H7 (cell line): ENCODE measurements at places on chromosomes 12 and 14.

DNA sequence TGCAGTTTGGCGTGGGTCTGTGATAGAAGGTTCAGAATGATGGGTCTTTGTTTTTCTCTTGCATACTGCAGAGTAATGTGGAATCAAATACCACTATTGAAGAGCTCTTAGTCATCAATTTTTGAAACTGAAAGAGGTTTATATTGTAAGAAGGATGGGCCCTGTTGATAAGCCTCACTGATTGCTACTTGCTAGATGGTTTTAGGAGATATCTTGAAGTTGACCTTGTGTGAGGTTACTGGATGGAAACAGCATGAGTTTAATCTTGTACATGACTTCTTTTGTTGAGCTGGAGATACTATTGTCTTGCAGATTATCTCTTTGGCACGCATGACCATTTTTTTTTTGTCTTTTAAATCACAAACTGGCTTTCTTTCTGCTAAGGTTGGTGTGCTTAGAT is 13.8 kb downstream of the BICD1 start:
- peak; percentile 52 for DNase-seq

- no peak for DNase-seq
These were observed 17.0 kb upstream of the IL22 start for GRCh38 chr12:68270358-68270757.

- no peak for DNase-seq
These were observed 143.8 kb upstream of the SLC38A2 start for GRCh38 chr12:46516238-46516932.

DNA sequence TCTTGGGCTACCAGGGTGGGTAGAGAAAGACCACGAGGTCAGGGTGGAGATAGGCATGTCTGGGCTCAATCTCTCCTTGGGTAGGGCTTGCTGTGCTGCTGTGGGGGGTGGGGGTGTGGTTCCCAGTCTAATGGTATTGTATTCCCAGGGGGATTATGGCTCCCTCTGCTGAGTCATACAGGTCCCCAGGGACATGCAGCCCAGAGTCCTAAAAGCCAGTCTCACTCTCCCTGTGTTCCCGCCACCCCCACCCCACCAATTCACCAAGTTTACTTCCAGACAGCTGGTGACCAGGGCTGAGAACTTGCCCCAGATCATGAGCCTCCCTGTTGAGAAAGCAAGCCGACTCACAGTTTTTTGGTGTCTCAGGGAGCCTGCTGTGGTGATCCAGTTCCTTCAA is 367.6 kb downstream of the C12orf75 start:
- no peak for DNase-seq

DNA sequence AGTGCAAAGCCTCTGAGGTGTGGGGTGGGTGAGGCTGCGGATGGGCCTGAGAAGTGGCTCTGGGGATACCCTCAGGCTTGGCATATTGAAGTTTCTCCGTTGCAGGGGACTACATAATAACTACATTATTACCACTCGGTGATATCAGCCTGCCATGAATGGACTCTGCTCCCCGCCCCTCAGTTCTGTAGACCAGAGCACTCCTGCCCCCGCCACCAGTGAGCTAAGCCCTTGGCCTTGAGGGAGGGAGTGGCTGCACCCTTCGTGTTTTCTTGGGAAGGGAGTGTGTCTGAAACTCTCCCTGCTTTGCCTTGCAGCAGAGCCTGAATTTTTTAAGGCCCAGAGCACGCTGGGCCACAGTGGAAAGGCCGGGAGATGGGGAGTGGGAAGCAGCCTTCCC is 1.7 kb downstream of the ORAI1 start:
- DNase-seq: peak; percentile 43

GRCh38 chr12:59080101-59080500 is 159.8 kb upstream of the LRIG3 start:
- no peak for DNase-seq

GRCh38 chr14:83646228-83646627 is 1883.7 kb upstream of the FLRT2 start:
- no peak for DNase-seq

DNA sequence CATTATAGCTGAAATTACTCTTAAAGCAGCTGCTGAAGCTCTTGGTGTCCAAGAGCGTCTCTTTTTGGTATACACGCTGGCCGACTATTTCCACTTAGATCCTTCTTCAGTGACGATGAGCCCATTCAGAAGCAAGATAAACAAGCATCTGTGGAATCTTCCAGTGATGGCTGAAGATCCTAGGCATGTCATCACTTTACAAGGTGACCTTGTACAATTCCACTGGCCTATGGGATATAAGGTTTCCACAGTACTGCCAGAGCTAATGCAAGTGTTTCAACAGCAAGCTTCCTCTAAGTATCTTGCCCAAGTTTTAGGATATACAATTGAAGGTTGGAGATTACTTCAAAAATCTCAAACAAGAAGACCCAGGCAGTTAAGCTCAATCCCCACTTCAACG is 47.0 kb downstream of the INTS13 start:
- no peak for DNase-seq

- DNase-seq: peak; percentile 14
These were observed 2.3 kb downstream of the MCRS1 start for GRCh38 chr12:49565406-49566265.

GRCh38 chr14:25909045-25909747 is 688.6 kb downstream of the NOVA1 start:
- DNase-seq: no peak
